Amniotic stem cell (primary cell): ENCODE measurements at places on chromosomes 3 and 15.
A peak's percentile ranks its signal among the peaks of the same experiment; 100 is the strongest.

DNA sequence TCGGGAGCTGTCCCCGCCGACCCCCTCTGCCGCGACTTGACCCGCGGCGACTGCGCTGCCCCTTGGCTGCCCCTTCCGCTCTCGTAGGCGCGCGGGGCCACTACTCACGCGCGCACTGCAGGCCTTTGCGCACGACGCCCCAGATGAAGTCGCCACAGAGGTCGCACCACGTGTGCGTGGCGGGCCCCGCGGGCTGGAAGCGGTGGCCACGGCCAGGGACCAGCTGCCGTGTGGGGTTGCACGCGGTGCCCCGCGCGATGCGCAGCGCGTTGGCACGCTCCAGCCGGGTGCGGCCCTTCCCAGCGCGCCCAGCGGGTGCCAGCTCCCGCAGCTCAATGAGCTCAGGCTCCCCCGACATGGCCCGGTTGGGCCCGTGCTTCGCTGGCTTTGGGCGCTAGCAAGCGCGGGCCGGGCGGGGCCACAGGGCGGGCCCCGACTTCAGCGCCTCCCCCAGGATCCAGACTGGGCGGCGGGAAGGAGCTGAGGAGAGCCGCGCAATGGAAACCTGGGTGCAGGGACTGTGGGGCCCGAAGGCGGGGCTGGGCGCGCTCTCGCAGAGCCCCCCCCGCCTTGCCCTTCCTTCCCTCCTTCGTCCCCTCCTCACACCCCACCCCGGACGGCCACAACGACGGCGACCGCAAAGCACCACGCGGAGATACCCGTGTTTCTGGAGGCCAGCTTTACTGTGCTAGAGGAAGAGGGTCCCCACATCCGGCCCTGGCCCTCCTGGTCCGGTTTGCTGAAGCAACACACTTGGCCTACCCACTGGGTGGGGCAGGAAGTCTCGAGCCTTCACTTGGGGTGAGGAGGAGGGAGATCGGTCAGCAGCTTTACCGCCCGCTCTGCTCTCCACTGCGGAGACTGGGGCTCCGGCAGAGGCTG lies at the start of gene RASSF1:
Gene RASSF1, minus strand, starts transcription at position 389 of the 882 bp plus-strand sequence. Its CDS starts 31 bp downstream, at position 358.
- no peak for DNase-seq

GRCh38 chr3:191373327-191373726 lies 43.0 kb upstream of the UTS2B start:
- DNase-seq, result no peak

DNA sequence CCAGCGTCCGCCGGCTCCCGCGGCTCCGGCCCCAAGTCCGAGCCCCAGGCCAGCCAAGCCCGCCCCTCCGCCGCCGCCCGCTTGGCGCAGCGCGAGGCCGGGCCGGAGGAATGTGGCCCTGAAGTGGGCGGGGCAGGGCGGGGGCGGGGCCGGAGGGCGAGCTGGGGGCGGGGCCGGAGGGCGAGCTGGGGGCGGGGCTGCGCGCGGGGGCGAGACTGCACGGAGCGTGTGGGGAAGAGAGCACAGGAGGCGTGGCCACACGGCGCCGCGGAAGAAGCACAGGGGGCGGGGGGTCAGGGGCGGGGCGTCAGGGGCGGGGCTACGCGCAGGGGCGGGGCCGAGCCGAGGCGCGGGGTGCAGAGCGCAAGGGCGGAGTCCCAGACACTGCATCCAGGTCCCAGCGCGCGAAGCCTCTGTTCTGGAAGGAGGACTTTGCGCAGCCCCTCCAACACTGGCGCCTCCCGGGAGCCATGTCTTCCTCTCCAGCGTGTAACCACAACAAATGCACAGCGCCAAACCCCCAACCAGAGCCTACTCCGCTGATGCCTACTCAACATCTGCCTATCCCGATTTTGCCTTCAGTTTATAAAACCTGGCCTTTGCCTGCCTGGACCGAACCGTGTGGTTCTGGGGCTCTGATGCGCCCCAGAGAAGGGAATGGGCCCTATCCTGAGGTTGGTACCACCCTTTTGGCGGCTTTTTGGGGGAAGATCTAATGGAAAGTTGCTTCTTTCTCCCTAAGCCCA lies 105.5 kb downstream of the IQSEC1 start:
- DNase-seq, result peak; percentile 75

DNA sequence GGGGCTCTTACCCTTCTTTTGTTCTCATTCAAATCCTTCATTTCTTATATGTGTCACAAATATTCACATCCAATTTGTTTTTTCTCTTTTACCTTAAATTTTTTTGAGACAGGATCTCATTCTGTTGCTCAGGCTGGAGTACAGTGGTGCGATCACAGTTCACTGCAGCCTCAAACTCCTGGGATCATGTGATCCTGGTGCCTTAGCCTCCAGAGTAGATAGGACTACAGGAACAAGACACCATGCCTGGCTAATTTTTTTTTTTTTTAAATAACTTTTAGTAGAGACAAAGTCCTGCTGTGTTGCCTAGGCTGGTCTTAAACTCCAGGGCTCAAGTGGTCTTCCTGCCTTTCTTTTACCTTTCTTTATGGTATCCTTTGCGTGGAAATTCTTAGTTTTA lies 66.5 kb downstream of the POLR2M start:
- DNase-seq, result no peak

DNA sequence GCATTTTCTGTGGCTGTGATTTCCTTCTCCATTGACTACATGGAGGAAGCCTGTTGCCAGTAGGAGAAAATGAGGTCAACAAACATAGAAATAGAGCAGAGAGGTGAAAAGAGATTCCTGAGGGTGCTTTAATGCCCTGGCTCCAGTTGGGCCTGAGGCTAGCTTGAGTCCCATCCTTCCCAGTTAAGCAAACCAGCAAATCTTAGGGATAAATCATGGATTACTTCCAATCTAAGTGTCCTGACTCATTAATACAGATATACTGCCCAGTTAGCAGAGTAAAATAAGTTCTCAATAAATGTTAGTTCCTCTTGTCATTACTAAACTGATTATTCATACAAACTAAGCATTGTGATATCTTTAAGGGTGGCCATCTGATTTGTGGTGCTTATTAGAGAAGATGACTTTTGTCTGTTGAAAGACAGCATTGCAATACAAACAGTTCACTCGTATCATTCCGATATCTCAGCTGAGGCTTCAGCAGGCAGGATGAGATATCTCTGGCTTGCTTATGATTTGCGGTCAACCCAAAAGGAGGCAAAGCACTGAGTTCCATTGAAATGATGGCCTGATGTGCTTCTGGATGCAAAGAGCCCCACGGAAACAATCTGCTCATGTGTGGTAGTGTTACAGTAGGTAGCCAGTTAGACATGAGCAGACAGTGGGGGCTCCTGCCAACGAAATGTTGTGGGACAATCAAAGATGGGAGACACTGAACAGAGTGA lies 6.6 kb upstream of the STARD5 start:
- no peak for DNase-seq

DNA sequence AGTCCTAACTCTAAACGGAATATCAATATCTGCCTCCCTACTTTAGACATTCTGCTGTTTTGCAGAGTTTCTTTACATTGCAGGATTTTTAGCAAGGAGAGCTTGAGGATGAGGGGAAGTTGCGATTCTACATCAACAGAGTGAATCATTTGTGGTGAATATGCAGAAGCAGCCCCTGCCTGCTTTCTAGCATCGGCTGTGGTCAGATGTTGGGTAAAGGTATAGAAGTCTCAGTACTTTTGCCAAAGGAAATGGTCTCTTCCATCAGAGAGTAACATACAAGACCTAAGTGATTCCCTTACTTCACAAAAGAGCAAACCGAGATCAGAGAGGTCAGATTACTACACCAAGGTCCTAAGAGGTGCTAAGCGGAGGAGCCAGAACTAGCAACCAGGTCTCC lies 15.2 kb downstream of the ST3GAL6 start:
- no peak for DNase-seq

GRCh38 chr3:49158792-49159191 lies 7.3 kb downstream of the CCDC71 start:
- no peak for DNase-seq

DNA sequence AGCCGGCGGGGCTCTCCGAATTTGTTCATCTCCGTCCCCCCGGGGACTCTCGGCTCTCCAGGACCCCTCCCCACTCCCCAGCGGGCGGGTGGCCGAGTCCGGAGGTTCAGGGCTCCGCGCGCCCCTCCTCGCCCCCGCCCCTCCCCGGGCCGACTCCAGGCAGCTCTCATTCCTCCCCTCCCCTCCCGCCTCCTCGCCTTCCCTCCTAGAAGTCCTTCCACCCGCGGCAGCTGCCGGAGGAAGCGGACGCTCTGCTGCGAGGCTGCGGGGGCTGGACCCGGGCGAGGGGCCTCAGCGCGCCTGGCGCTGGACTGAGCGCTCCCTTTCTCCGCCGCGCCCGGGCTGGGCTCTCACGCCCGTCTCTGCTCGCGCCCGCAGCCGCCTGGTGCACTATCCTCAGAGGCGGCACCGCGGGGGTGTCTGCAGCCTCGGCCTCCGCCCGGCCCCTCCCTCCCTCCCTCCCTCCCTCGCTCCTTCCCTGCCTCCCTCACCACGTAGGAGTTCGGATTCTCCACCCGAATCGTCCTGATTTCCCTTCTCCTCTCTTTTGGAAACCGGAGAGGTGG lies at the start of gene ROBO2:
Gene ROBO2, plus strand, starts transcription at position 494 of the 566 bp plus-strand sequence. CDS start 687 bp downstream, outside the sequence.
- DNase-seq, result peak; percentile 51

DNA sequence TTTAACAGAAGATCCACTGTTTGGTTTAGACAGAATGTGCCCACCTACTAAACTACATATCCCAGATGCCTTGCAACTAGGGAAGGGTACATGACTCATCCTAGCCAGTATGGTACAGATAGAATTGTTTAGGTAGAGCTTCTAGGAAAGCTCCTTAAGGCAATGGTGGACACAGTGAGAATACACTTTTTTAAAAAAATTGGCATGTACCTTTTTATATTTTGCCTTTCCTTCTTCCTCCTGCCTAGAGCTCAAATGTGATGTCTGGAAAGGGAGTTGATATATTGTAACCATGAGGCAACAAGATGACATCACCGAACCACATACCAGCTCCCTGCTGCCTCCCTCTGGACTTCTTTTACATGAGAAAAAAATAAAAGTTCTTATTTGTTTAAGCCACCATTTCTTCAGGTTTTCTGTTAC lies 14.4 kb upstream of the C3orf80 start:
- DNase-seq, result no peak

DNA sequence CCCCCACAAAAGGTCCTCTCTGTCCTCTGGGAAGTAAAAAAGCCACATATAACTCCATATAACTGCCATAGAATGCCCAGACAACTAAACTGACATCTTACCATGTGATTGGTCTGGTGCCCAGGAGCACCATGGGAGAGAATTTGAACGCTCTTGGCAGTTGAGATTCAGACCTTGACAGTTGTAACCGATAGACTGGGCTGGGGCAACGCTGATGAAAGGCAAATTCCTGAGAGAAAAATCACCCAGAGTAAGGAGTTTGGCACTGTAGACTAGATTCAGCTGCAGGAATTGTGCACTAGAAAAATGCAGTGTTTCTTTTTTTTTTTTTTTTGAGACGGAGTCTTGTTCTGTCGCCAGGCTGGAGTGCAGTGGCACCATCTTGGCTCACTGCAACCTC lies 240.5 kb downstream of the SOX2 start:
- no peak for DNase-seq

GRCh38 chr3:178041931-178042330 lies 494.3 kb upstream of the KCNMB2 start:
- DNase-seq, result no peak

GRCh38 chr15:57343048-57343447 lies 33.3 kb upstream of the CGNL1 start:
- no peak for DNase-seq

GRCh38 chr3:117483839-117484238 lies 774.3 kb downstream of the TUSC7 start:
- DNase-seq, result no peak

DNA sequence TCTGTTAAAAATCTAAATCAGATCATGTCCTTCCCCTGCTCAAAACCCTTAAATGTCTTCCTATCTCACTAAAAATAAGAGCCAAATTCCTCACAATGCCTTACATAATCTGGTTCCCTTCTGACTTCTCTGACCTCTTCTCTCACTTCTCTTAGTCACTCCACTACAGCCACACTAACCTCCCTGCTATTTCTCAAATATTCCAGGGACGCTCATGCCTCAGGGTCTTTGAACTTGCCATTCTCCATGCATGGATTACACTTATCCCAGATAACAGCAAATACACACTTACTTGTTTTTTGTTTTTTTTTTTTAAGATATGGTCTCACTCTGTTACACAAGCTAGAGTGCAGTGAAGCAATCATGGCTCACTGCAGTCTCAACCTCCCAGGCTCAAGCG lies 8.5 kb downstream of the TP53BP1 start:
- no peak for DNase-seq

GRCh38 chr3:25437953-25438352 lies 9.9 kb downstream of the RARB start:
- no peak for DNase-seq

DNA sequence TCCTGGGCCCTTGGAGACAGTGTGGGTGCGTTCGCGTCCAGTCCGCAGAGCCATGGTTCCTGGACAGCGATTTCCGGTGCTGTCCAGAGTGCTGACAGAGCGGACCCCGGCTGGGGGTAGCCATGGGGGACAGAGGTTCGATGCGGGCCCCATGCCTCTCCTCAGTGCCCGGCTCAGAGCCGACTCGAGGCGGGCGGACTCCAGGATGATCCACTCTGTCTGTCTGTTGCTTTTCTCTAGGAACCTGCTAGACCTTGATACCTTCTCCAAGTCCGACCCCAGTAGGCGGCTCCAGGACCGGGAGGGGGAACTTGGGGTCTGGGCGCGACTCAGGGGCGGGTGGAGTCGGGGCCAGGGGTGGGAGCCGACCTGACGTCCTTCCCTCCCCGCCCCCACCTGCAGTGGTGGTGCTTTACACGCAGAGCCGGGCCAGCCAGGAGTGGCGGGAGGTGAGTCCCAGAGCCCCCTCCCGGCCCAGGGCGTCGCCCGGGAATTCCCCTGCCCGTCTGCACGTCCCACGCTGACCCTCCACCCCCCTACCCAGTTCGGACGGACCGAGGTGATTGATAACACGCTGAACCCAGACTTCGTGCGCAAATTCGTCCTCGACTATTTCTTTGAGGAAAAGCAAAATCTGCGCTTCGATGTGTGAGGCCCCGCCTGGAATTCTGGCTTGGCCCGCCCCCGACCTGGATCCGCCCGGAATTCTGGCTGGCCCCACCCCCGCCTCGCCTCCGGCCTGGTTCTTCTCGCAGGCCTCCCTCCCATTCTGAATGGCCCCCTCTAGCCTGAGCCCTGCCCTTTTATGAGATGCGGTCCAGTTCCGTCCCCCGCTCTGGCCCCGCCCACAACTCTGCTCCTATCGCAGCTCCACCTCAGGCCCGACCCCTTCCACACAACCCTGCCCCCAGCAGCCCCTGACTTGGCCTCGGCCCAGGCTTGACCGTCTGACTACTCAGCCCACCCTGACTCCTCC lies 1.0 kb downstream of the CPNE9 start:
- no peak for DNase-seq

DNA sequence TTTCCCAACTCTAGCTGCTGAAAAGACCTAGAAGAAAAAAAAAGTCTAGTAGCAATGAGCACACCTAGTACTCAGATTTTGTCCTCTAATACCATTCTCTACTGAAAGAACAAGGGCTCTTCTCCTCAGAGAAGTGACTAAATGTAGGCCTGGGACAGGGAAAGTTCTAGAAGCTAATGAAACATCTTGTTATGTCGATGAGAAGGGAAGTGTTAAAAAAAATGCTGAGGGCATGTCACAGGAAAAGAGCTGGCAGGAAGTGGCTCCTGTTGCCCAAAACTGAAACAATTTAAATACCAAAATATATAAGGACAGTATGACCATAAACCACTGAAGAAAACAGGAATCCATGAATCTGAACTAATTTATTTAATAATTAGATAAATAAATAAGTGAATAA lies 581.4 kb upstream of the TBL1XR1 start:
- DNase-seq, result no peak
